Activated CD4-positive, alpha-beta T cell treated with anti-CD3 and anti-CD28 coated beads, Interleukin-2, amount 10 ng/mL, durations not matched to agents 7 days and 5 days (primary cell): ENCODE measurements at places on chromosomes 3 and 15. TPM values are rescaled to one million over a fixed set of nuclear protein-coding genes. Genes with fewer than 3 reads are reported as not detected.

LDHAL6B gene
- not detected for total RNA-seq

KBTBD13 gene
- total RNA-seq = not detected

CA12 gene
- total RNA-seq = not detected

OR5K2 gene
- total RNA-seq = not detected

XYLB gene
- 6.9 TPM for total RNA-seq

PCOLCE2 gene
- total RNA-seq = not detected

CRYBG3 gene
- total RNA-seq = 5.3 TPM

CCDC54 gene
- total RNA-seq = not detected

IGSF10 gene
- total RNA-seq = not detected

ZNF445 gene
- total RNA-seq = 24.9 TPM

STAB1 gene
- 0.15 TPM for total RNA-seq

GHSR gene
- total RNA-seq = not detected

CGNL1 gene
- total RNA-seq = not detected

SLCO2A1 gene
- total RNA-seq = not detected

ACTRT3 gene
- total RNA-seq = 0.20 TPM

GRAMD2A gene
- total RNA-seq = not detected
